ENCODE measurements at places on chromosomes 5 and 9.

GRCh38 chr5:133455676-133456075, 156.7 kb downstream of the FSTL4 start:
- no peak for DNase-seq

GRCh38 chr5:67404256-67405100, 207.9 kb upstream of the CD180 start:
- no peak for DNase-seq

- DNase-seq: peak; percentile 78
Measured at GRCh38 chr5:25334350-25334749, 689.6 kb upstream of the CDH10 start.

GRCh38 chr5:511476-511875, 12.8 kb downstream of the SLC9A3 start:
- DNase-seq: no peak

GRCh38 chr5:149466457-149466972, 84.7 kb downstream of the CSNK1A1 start:
- no peak for DNase-seq

GRCh38 chr5:52673495-52673894, 114.2 kb upstream of the ITGA1 start:
- DNase-seq: no peak

Data from retina (tissue), 1 donor.